ENCODE measurements at places on chromosomes 2 and 18.

- no peak for DNase-seq
These were observed 57.2 kb downstream of the SPTBN1 start for GRCh38 chr2:54513363-54513715.

DNA sequence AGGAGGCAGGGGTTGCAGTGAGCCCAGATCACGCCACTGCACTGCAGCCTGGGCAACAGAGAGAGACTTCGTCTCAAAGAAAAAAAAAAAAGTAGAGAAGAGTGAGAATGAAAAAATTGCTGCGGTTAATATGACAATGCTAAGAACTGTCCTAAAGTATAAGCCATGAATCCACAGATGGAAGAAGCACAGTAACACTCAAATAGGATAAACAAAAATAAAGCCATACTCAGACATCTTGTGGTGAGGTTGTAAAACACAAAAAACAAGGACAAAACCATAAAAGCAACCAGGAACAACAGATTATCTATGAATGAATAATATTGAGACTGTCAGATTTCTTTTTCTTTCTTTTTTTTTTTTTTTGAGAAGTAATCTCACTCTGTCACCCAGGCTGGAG lies 23.0 kb downstream of the POLR2D start:
- DNase-seq: no peak

DNA sequence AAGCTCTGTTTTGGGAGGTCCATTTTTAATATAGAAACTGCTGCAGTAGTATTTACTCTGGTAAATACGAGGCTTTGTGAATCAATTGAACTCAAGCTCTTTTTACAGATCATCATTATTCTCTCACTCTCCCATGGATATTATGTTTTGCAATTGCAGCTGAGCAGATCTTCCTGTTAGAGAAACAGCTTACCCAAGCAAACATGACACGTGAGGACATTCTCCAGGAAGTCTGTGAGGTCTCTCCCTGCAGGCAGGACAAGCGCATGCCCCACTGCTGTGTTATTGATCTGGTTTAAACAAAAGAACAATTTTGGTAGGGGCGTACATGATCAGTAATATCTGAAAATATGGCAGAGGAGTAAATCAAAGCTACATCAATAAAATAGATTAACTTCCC lies 72.1 kb downstream of the COL6A3 start:
- no peak for DNase-seq

DNA sequence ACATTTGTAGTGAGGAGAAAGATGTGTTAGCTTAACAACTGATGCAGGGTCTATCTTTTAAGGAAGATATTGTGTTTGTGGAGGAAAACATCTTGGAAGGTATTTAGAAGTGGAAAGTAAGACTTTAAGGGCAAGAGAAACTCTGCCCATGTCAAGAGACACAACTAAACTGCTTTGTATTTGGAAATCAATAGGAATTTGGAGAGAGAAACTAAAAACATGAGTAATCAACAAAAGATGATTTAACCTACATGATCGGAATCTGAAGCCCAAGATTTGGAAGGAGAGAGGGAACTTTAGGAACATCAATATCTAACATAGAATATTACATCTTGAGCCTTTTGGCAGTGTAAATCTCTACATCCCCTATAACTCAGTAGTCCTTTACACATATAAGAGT lies 184.2 kb upstream of the COL3A1 start:
- no peak for DNase-seq

DNA sequence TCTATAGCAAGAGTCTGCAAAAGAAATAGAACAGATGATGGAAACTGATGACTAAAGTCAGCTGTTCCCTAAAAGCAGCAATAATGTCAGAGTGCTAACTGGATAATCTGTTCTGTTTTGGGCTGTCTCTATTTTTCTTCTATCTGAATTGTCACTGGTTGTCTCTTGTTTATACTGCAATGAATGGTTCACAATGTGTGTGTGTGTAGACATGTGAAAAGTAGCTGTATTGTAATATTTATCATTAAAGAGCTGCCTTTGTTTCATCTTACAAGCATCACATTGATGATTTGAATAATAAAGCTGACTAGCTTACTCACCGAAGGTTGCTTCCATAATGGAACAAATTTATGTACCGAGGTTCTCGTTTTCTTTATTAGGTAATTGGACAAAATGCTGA lies 456.0 kb upstream of the ZEB2 start:
- DNase-seq: no peak

GRCh38 chr2:25161055-25161781 lies 7.2 kb downstream of the POMC start:
- no peak for DNase-seq

GRCh38 chr2:33859811-33860461 lies 260.8 kb upstream of the FAM98A start:
- DNase-seq: no peak
